ENCODE measurements at places on chromosomes 5 and 9. TPM values are rescaled to one million over a fixed set of nuclear protein-coding genes. Genes with fewer than 3 reads are reported as not detected.

The SLC34A3 gene
- not detected for total RNA-seq

The DAPK1 gene
- 8.2 TPM for total RNA-seq

The MTAP gene
- 54.1 TPM for total RNA-seq

The PLAC8L1 gene
- total RNA-seq, result 0.43 TPM

The MAML1 gene
- 6.2 TPM for total RNA-seq

The IL33 gene
- 3.6 TPM for total RNA-seq
